ENCODE measurements at places on chromosomes 3 and 15. TPM values are rescaled to one million over a fixed set of nuclear protein-coding genes. Genes with fewer than 3 reads are reported as not detected.

- H3K4me3 ChIP-seq = peak within 1 kb of the TSS; percentile 86
- H3K27ac ChIP-seq = peak within 1 kb of the TSS; percentile 85
- no peaks in the 10 kb centered on the region for H3K36me3 ChIP-seq
- DNase-seq = peak; percentile 20
- H3K4me1 ChIP-seq = peaks cover 12% of the 10 kb centered on the region
These were observed at the start of gene DIS3L for GRCh38 chr15:66293419-66294156. Gene DIS3L, plus strand, starts transcription at chr15:66293568. Its CDS starts 29 bp downstream, at chr15:66293597.

The RUVBL1 gene
- total RNA-seq = 83.3 TPM

DNA sequence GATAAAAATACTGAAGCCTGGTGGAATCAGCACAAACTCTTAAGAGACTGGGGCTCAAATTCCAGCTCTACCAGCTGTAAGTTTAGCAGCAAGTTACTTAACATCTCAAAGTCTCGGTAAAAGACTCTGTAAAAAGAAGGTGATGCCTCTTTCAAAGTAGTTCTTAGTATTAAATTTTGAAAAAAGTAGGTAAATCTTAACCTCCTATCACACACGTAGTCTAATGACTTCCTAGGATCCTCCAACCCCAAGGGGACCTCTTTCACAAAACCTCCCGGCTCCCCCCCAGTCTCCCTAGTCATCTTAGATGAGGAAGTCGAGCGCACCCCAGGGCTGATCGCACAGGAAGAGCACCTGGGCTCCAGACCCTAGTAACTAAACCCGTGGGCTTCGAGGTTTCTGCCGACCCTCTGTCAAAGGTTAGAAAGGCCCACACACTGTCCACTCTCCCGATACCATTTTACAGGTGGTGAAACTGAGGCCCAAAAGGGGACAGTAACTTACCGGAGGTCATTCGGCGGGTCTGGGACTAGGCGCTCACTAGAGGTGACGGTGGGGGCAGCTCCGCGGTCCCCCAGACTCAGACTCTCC is 427 bp downstream of the MBD4 start:
- H3K27ac ChIP-seq = peak overlapping the region; percentile 76
- H3K27me3 ChIP-seq = no peaks in the 10 kb centered on the region
- H3K36me3 ChIP-seq = peaks cover 10% of the 10 kb centered on the region

The MON1A gene
- 8.2 TPM for total RNA-seq

The TAGLN3 gene
- total RNA-seq = 3.2 TPM

The SAMMSON gene
- total RNA-seq = not detected

The PPIP5K1 gene
- total RNA-seq = 10.0 TPM

GRCh38 chr15:86076468-86076867 is 3.2 kb upstream of the AGBL1 start:
- no peak overlapping the region for H3K4me3 ChIP-seq
- no peaks in the 10 kb centered on the region for H3K27me3 ChIP-seq
- no peak overlapping the region for H3K27ac ChIP-seq
- no peaks in the 10 kb centered on the region for H3K4me1 ChIP-seq

- no peak overlapping the region for H3K27ac ChIP-seq
- no peaks in the 10 kb centered on the region for H3K4me1 ChIP-seq
These were observed 750.6 kb downstream of the CADM2 start for GRCh38 chr3:85709346-85709892.

DNA sequence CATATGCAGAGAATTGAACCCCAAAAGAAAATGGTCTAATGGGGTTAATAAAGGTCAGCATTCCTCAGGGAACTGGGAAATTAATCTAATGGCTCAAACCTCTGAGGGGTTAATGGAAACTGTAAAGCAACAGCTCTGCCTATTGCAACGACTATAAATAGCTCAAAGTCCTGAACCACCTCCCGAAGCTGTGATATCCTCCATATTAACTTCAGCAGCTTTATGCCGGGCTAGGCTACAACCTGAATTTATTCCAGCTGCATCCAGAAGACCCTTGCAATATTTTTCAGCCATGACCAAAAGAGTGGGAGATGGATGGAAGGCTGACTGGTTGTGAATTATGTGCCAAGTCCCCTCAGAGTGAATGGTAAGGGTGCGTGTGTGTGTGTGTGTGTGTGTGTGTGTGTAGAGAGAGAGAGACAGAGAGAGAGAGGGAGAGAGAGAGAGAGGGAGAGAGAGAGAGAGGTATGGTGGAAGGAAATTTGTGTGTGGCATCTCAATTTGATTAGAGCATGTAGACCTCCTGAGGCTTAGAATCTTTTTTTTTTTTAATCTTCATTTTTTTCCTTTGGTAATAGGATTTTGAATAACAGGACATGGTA is 109.9 kb downstream of the PDCD6IP start:
- H3K36me3 ChIP-seq = no peaks in the 10 kb centered on the region
- no peaks in the 10 kb centered on the region for H3K27me3 ChIP-seq
- no peak overlapping the region for H3K27ac ChIP-seq
- no peaks in the 10 kb centered on the region for H3K4me1 ChIP-seq

GRCh38 chr15:89575656-89576416 is 567 bp downstream of the TICRR start:
- H3K27me3 ChIP-seq = peaks cover 6% of the 10 kb centered on the region
- peak; percentile 4 for DNase-seq
- H3K4me3 ChIP-seq = peak overlapping the region; percentile 50
- H3K36me3 ChIP-seq = no peaks in the 10 kb centered on the region

The OXSR1 gene
- total RNA-seq = 50.5 TPM

All from IMR-90 (cell line).